T47D (cell line): ENCODE measurements at places on chromosomes 16 and 17.

GRCh38 chr17:63984236-63984635, 11.5 kb upstream of the SCN4A start:
- DNase-seq, result no peak

GRCh38 chr17:74019860-74020259, 183.6 kb upstream of the RPL38 start:
- no peak for DNase-seq

- no peak for DNase-seq
Measured at GRCh38 chr17:49928837-49929475, 40.0 kb upstream of the DLX4 start.

DNA sequence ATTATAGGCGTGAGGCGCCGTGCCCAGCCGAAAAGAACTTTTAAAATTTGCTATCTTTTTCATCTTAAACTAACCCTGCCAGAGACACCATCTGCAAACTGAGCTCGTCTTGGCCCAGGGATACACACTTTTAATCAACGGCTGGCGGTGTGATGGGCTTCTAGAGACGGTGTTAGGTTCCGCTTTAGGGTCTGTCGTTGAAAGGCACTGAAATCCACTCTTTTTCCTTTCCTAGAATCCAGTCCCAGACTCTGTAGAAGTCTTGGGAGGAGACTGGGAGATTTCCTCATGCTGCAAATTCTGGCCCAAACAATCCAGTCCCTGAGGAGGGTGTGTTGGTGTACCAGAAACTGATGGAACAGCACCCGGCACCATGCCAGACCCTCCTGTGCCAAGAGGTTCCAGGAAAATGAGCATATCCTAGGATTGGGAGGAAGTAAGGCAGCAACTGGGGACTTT, 52.0 kb upstream of the TEX2 start:
- DNase-seq, result peak; percentile 28

GRCh38 chr17:62794666-62794971, 13.5 kb downstream of the MARCHF10 start:
- no peak for DNase-seq

GRCh38 chr17:48647963-48648245, 21.7 kb upstream of the HOXB9 start:
- DNase-seq, result no peak

GRCh38 chr16:80924372-80924978, 82.2 kb downstream of the CMC2 start:
- peak; percentile 53 for DNase-seq

DNA sequence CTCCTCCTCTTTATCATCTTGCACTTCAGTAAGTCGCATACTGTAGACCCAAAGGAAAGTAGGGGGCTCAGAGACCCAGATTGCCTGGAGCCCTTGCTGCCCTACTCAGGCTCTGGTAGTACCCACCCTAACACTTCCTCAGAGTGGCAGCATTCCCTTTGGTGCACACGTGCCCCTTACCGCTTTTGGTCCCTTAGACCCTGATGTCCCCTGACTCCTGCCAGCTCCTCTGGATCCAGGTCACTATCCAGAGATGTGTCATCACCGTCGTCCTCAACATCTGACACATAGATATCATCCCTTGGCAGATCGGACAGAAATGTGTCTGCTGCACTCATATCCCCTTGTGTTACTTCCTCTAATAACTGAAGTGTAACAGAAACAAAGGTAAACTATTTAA, 5.4 kb upstream of the PSMC5 start:
- no peak for DNase-seq

- no peak for DNase-seq
Measured at GRCh38 chr17:55144518-55144917, 120.2 kb upstream of the HLF start.

DNA sequence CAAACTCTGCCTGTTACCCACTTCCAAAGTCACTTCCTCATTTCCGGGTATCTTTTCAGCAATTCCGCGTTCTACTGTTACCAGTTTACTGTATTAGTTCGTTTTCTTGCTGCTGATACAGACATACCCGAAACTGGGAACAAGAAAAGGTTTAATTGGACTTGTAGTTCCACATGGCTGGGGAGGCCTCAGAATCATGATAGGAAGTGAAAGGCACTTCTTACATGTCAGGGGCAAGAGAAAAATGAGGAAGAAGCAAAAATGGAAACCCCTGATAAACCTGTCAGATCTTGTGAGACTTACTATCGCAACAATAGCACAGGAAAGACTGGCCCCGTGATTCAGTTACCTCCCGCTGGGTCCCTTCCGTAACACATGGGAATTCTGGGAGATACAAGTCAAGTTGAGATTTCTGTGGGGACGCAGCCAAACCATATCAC, 30.9 kb downstream of the PAFAH1B1 start:
- DNase-seq, result no peak

DNA sequence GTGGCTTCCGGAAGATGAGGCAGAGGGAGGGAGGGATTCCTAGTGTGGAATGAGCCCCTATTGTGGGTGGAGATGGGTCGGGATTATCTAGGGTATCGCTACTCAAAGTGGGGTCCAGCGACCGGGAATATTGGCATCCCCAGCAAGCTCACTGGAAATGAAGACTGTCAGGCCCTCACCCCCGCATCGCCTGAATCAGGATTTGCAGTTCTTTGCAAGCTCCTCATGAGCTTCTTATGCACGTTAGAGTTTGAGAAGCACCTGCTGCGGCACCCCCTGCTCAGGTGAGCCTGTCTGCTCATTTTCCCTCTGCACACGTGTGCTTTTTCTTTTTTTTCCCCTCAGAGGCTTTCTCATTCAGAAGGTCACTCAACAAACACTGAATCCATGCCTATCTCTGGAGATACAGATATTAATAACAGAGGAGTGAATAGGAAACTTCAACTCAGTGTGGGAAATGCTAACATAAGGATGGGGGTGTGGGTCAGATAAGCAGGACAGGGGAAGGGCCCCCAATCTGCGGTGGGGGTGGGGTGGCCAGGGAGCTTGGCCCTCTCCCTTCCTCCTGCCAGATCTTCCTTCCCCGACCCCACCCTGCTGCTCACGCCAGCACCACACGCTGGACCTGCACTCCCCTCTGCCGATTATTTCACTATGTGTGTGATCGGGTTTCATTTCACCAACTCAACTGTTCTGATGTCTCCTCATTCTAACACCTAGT, 67.7 kb upstream of the NFAT5 start:
- DNase-seq, result no peak

GRCh38 chr16:30499284-30499683, 26.7 kb downstream of the ITGAL start:
- DNase-seq, result no peak

GRCh38 chr17:54194268-54194667, 371.5 kb downstream of the KIF2B start:
- no peak for DNase-seq

GRCh38 chr17:8997994-8998628, 23.2 kb upstream of the NTN1 start:
- DNase-seq, result peak; percentile 44

GRCh38 chr16:87489434-87490045, 3.3 kb downstream of the ZCCHC14 start:
- DNase-seq, result no peak

- no peak for DNase-seq
Measured at GRCh38 chr16:19831678-19832077, 53.0 kb downstream of the GPRC5B start.

- no peak for DNase-seq
Measured at GRCh38 chr17:19720210-19720475, 3.8 kb upstream of the SLC47A2 start.

DNA sequence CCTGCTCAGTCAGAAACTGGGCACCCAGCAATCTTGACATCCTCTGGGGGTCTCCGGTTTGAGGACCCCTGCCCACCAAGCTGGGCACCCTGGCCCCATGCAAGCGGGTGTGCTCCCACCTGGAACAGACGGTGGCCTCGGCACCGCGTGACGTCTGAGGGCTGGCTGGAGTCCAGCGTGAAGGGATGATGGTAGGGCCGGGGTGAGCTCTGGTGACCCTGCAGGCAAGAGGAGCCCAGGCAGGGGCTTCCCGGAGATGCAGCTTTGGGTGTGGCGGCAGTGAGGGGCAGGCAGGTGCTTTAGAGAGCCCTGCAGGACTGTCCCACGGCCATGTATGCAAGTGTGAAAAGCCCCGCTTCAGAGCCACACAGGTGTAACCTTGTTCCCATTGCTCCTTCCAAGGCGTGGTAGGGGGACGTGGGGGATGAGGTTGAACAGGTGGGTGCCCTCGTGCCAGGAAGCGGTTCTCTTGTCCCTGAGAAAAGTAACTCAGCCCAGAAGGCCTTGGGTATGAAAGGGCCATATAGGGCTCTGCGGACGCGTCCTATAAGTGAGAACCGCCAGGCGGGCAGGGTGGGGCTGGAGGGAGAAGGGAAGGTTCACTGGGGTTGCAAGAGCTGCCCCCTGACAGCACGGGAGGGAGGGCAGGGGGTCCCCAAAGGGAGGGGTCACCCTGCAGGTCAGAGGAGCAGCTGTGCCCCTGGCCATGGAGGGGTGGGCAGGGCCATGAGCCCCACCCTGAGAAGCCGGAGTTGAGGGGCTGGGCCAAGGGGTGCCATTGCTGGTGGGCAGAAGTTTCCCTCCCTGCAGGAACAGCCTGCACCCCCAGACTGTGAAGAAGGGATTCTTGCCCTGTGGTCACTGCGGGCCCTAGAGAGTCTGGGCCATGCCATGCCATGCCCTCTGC, 9.2 kb downstream of the RGS11 start:
- no peak for DNase-seq

DNA sequence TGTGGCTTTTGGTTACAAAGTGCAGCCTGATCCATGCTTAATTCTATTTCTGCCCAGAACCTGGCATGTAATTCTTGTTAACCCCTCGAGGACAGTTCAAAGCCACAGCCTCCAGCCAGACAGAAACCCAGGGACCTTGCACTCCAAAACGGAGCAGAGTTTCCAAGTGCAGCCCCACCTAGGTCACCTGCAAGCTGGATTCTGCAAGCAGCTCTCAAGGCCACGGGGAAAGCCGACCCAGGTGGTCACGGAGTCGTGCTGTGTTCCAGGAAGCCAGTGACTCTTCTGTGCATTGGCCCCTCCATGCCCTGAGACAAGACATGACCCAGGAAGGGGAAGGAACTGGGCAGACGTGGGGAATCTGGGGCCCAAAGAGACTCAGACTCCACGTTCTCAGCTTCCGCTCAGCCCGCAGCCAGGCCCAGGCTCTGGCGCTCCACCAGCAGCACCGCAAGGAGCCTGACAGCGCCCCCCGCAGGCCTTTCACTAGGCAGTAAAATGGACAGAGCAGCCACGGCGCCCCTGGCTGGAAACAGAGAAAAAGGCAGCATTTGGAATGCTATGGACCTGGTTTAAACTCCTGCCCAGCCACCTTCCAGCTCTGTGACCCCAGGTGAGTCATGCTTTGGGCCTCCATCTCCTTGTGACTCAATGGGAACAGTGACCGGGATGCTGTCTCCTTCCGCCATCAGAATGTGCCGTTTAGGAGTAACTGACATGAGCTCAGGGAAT, 27.3 kb upstream of the GSG1L start:
- DNase-seq, result no peak

- no peak for DNase-seq
Measured at GRCh38 chr17:40457369-40457768, 14.1 kb downstream of the IGFBP4 start.

DNA sequence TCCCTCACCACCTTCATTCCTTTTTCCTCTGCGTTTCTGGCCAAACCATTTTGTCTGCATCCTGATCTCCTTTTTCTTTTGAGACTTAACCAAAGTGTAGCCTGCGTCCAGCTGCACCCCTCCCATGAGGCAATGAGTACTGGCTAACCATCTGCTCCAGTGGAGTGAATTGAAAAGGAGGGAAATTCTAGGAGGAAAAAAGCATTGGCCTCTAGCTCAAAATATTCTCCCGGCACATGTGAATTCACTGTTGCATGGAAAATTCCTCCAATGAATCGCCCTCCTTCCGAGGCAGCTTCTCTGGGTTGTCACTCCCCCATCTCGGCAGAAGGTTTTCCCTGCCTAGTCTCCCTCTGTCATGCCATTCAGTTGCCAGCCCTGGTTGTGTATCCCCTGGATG, 5.6 kb downstream of the RAP1GAP2 start:
- no peak for DNase-seq

- DNase-seq, result no peak
Measured at GRCh38 chr17:48997827-48998586, 822 bp downstream of the IGF2BP1 start.

GRCh38 chr17:68288804-68289203, 2.1 kb downstream of the SLC16A6 start:
- peak; percentile 25 for DNase-seq

- DNase-seq, result no peak
Measured at GRCh38 chr17:67563692-67564228, 154.0 kb upstream of the NOL11 start.

DNA sequence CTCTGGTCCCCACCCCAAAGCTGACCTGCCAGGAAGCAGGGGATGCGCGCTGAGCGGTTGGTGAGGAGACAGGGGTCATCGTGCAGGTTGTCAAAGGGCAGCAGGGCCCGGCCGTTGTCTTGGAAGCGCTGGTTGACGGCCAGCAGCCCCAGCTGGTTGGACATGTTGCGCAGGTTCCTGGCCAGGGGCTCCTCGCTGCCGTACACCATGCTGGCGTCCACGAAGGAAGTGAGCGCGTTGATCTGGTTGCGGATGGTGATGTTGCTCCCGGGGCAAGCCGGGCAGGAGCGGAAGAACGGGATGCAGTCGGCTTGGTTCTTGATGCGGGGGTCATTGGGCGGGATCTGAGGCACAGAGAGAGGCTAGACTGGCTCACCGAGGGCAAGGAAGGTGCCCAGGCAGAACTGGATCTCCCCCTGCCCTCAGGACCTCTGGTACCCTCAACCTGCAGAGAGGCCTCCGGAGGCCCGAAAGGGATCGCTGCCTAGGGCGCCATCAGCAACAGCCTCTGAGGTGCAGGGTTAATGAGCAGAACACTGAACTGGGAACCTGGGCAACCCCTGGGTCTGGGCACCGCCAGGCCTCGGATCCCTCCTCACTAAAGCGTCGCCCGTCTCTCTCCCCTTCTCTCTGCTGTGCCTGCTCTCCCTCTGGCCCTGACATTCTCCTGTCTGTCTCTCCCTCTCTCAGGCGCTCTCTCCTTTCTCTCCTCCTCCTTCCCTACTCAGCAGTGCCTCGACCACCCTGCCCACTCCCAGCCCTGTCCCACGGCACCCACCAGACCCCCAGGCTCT, 2.7 kb downstream of the MPO start:
- no peak for DNase-seq

DNA sequence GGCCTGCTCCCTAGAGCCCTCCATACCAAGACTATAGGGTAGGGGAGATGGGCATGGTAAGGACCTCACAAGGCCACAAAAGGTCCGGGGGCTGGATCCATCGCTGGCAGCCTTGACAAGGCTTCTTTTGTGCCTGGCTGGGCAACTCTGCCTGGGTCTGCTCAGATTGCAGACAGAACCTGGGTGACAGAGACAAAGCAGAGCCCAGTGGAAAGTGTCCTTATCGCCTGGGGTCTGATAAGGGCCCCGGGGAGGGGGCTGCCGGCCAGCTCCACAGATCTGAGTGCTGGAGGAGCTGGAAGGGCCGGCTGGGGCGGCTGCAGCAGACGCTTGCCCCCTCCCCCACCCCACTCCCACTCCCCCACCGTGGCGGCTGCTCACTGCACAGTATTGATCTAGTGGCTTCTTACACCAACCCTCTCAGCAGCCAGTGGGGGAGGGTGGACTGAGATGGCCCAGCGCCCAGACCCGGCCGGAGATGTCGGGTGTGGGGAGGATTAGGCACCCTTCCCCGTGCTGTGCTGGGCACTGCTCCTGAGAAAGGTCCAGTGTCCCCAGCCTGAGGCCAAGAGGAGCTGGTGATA, 7.2 kb downstream of the MMP15 start:
- DNase-seq, result no peak

- no peak for DNase-seq
Measured at GRCh38 chr16:89697616-89698331, 3.7 kb downstream of the SPATA2L start.
